ENCODE measurements at places on chromosomes 6 and 20.

- DNase-seq = no peak
Observed at GRCh38 chr20:34875642-34876405, 588 bp upstream of the ACSS2 start.

DNA sequence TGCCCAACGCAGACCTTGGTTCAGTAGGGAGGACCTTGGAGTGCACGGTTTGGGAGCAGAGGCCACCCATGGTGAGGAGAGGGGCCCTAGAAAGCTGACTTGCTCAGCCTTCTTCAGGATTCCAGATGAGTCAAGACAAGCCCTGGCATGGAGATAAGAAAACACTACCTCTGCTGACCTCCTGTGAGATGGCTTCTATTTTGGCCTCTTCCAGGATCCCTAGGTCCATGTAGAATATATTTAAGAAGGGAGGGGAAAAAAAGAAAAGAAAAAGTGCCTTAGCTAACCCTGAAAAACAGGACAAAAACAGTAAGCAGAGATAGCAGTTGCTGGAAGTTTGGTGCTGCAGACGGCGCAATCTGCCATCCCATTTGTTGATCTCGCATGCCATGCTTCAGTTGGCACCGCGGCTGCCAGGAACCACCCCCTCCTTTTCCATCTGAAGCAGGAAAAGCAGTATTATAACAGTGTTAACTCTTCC lies 100.0 kb downstream of the ARMC2 start:
- DNase-seq = peak; percentile 70

DNA sequence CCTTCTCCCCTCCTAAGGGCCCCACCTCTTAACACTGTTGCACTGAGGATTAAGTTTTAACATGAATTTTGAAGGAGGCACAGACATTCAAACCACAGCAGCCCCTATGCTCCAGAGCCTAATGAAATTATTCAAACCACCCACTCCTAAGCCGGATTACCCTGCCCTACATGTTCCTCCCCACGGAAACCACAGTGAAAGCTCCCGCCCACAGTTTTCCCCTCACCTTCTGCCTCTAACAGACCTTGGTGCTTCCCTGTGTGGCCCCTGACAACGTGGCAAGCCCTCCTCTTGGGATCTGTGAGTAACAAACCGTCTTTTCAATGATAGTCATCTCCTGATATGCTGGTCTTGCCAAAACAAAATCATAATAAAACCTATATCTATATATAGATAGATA lies 74.8 kb downstream of the RIN2 start:
- no peak for DNase-seq

GRCh38 chr6:83600459-83600858 lies 88.1 kb downstream of the PRSS35 start:
- peak; percentile 63 for DNase-seq

- no peak for DNase-seq
Observed at GRCh38 chr6:142707255-142707654, 237.7 kb downstream of the HIVEP2 start.

GRCh38 chr20:19602675-19603375 lies 155.2 kb upstream of the RIN2 start:
- DNase-seq = peak; percentile 36

DNA sequence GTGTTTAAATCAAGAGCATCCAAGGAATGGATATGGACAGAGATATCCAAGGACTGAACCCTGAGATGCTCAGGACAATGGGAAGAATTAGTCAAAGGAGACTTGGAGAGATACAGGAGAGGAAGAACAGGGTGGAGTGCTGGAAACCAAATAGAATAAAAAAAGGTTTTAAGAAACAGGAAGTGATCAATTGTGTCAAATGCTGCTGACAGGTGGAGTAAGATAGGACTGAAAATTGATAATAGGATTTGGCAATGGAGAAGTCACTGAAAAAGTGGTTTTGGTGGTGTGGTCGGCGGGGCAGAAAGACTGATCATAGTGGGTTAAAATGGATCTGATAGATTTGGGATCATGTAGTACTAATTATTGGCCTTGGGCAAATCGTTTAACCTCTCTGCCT lies 37.9 kb upstream of the PNRC1 start:
- DNase-seq = no peak

- no peak for DNase-seq
Observed at GRCh38 chr6:31763619-31763940, 1.1 kb downstream of the SAPCD1 start.

GRCh38 chr6:34096814-34097213 lies 49.1 kb downstream of the GRM4 start:
- DNase-seq = no peak

DNA sequence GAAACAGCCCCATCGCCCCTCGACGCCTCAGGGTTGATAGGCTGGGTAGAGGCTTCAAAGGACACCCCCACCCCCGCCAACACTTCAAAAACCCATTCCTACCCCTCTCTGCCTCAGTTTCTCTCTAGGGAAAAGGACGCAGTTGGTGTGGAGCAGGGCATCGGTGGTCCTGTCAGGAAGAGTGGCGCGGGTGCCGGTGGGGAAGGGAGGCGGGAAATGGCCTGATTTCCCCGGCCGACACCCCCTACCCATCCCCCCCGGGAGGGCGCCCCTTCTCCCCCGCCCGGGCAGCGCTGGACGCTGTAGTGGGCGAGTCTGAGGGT lies 367 bp downstream of the NRSN2 start:
- DNase-seq = no peak

GRCh38 chr6:167993169-167993568 lies 4.3 kb upstream of the KIF25 start:
- DNase-seq = no peak

DNA sequence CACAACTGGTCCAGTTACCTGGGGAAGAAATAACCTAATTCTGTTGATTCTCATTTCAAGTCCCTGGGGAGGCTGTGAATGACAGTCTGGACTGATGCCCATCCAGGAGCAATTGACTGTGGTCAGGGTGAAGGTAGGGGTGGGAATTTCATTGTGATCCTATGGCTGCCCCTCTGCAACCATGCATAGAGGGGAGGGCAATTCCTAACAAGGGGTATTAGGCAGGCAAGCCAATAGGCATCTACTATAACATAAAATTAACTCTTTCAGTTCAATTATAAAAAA lies 44.0 kb upstream of the TRAM2 start:
- no peak for DNase-seq

DNA sequence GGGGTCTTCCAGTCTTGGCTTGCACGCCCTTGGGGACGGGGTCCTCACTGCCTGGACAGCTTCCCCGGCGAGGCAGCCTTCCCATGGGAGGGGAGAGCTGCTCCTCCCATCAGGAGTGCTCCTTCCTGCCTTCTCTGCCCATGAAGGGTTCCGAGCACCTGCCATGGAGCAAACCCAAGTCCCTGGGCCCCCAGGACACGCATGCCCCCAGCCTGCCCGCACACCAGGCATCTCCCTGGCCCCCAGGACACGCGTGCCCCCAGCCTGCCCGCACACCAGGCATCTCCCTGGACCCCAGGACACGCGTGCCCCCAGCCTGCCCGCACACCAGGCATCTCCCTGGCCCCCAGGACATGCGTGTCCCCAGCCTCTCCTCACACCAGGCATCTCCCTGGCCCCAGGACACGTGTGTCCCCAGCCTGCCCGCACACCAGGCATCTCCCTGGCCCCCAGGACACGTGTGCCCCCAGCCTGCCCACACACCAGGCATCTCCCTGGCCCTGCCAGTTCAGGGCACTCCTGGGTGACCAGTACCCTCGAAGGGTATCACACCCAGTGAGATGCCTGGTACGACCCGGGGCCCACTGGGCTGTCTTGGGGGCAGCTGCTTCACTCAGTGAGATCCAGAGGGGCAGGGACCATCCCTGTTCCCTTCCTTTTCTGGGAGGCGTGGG lies 21.7 kb downstream of the COL20A1 start:
- no peak for DNase-seq

GRCh38 chr20:47397652-47398301 lies 41.3 kb upstream of the ZMYND8 start:
- DNase-seq = no peak

GRCh38 chr6:159035891-159036290 lies 8.9 kb downstream of the TAGAP start:
- no peak for DNase-seq

DNA sequence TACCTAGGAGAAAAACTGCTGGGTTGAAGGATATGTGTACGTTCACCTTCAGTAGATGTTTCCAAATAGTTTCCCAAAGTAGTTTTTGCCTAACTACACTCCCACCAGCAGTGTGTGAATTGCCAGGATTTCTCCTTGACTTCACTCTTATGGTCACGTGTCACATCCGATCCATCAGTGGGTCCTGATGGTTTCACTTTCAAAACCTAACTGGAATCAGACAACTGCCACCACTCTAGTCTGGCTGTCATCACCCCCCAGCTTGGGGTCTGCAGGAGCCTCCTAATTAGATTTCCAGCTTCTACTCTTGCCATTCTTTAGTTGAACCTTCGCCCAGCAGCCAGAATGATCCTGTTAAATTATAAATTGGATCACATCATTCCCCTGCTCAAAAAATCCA lies 8.5 kb upstream of the SLC12A5 start:
- no peak for DNase-seq

DNA sequence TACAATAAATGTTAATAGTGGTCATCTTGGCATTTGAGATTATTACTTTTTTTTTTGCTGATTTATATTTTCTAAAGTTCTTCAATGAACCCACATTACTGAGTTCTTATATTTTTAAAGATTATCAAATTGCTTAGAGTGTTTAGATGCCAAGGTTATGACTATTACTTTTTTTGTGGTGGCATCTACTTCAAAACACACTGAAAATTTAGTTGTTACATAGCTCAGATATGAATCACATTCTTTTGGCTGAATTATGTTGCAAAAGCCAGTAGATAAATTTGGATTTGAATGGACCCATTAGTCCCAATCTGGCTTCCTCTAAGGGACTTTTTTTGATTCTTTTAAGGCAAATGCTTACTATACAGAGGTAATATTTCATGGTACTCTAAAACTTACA lies 8.9 kb downstream of the UTRN start:
- peak; percentile 80 for DNase-seq

- no peak for DNase-seq
Observed at GRCh38 chr20:8997701-8998117, 71.2 kb upstream of the PLCB4 start.

GRCh38 chr6:56349194-56349593 lies 101.8 kb upstream of the COL21A1 start:
- DNase-seq = no peak

- DNase-seq = no peak
Observed at GRCh38 chr6:112040956-112041355, 12.9 kb upstream of the CCN6 start.

GRCh38 chr6:24031496-24031895 lies 94.5 kb upstream of the NRSN1 start:
- peak; percentile 21 for DNase-seq

GRCh38 chr20:24868396-24868927 lies 80.6 kb upstream of the CST7 start:
- DNase-seq = no peak

DNA sequence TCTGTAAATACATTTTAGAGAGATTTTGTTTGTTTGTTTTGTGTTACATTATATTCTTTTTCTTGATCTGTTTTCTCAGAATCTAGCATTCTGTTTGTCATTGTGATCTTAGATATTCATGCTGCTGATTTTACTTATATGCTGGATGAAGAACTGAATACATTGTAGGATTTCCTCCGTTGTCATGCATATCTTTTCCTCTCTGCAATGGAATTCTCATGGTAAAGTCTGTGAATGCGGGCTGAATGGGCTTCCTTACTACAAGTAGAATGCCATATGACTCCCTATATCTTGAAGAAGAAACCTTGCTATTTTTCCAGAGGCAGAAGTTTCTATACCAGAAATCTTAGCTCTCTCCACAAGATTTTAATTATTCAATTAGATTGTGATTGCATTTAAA lies 2.4 kb upstream of the DEFB114 start:
- no peak for DNase-seq

GRCh38 chr6:136169394-136170148 lies 80.5 kb downstream of the MTFR2 start:
- DNase-seq = no peak

DNA sequence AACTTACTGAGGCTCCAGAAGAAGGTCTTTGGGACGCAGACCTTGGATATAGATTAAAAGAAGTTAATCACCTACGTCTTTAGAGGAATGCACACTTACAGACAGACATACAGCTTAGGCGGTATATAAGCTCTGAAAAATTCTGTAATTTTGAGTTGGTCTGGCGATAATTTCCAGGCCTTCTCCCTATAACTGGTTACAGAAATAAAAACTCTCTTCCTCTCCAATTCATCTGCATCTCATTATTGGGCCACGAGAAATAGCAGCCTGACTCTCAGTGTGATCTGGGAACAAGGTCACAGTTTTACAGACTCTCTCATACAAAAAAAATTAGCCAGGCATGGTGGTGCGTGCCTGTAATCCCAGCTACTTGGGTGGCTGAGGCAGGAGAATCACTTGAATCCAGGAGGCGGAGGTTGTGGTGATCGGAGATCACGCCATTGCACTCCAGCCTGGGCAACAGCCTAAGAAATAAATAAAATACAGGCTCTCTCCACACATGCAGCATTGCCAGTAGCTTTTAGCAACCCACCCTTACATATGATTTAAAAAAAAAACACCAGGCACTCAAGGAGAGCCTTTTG lies 4.7 kb downstream of the ZBTB24 start:
- no peak for DNase-seq

- DNase-seq = no peak
Observed at GRCh38 chr6:22975079-22975478, 405.7 kb downstream of the HDGFL1 start.

GRCh38 chr6:154901876-154902552 lies 93.1 kb upstream of the TIAM2 start:
- DNase-seq = no peak

DNA sequence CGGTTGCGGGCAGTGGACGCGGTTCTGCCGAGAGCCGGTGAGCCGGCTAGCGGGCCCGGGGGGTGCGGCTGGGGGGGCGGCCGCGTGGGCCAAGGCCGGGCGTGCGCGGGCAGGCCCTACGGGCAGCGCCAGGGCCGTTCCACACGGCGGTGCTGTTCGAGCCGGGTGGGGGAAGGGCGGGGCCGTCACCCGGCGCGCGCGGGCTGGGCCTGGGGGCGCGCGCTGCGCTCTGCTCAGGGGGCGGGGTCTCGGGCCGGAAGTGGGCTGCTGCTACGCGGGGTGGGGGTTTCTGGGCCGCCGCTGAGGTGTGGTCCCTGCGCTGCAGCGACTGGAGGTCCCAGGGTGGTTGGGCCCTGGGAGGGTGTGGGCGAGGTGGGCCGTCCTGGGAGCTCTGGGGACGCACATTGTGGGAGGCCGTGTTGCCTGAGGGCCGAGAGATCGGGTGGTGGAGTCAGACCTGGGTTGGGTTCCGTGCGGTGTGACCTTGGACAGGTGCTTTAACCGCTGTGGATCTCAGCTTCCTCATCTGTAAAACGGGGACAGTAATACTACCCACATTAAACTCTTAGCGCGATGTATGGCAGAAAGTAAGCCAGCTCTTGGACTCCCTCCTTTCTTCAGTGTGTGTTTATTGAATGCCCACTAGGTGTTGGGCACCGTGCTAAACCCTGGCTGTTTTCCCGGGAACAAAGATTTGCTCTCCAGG lies 391 bp downstream of the MAPRE1 start:
- peak; percentile 93 for DNase-seq
